Substantia nigra (tissue), 51 donors: ENCODE measurements at places on chromosomes 3 and 15.
A peak's percentile ranks its signal among the peaks of the same experiment; 100 is the strongest.

DNA sequence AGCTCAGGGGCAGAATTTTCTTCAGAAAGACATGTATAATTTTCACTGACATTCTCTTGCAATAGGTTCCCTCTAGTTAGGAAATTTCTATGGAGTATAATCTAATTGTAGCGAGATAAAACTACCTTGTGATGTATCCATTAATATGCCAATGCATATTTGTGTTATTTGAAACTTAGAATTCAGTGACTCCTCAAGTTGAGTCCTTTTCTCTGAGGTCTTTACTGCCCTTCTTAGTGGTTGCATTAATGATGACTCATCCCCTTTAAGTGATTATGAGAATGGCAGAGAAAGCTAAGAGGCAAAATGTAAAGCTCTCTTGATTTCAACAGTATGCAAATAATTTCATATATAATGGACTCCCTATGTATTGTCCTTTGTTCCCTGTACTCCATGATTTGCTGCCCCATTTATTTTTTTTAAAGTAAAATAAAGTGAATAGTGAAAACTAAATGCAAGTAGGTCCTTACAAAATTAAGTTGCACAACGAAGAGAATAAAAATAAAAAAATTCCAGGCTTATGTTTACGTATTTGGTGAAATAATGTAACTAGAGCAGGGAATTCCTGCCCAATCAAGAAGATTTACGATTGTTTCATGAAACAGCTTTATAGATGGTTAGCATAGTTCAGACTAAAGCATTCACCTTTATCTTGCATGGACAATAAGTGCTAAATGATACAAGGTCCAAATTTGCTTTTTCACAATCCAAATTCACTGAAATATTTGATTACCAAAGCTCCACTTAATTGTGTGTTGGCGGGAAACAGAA, 78.1 kb downstream of the ZPLD1 start:
- DNase-seq: no peak

DNA sequence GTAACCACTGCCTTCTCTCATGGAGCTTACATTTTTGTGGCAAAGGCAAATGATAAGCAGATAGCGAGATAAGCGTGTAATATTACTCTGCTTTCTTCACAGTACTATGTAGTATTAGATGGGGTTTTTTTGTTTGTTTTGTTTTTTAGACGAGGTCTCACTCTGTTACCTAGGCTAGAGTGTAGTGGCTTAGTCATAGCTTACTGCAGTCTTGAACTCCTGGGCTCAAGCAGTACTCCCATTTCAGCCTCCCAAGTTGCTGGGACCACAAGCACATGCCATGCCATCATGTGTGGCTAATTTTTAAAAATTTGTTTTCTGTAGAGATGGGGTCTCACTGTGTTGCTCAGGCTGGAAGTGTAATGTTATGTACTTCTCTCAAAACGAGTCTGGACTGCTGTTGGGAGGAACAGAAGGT, 22.9 kb downstream of the MBNL1 start:
- no peak for DNase-seq

DNA sequence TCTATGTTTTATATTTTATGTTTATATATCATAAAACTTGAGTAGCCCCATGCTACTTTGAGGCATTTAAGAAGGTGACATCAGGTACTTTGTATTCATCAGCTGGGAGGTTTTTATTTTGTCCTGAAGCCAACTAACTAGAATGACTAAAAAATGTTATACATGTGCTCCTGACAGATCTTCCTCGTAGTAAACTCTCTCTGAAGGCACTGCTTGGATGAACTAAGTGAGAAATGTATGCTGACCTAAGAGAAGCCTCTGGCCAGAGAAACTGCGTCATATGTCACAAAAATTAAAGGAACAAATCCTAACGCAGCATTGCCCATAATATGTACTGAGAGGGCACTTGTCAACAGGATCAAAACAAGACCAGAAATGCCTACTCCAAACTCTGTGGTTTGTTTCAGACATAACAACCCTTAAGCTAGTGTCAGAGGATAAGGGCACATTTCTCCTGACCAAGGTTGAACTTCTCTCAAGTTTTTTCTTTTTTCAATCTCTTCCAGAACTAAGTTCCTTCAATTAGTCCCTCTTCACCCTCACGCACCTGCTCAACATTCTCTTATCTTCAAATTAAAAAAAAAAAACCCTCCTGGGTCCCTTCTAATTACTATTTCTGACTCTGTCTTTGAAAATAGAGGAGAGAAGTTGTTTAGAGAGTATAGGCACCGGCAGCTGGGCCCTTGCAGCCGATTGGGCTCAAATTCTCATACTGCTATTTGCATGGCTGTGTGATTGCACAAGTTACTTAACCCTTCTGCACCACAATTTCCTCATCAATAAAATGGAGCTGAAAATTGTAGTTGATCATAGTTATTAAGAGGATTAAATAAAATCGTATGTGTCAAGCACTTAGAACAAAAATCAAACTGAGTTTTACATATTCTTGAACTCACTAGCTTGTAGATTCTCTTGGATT, 159.0 kb downstream of the FRMD5 start:
- DNase-seq: no peak

- DNase-seq: no peak
Observed at GRCh38 chr3:158532099-158532734, 38.8 kb upstream of the MLF1 start.

- DNase-seq: no peak
Observed at GRCh38 chr3:196159952-196160804, 51.0 kb downstream of the ZDHHC19 start.

GRCh38 chr3:136149667-136150066, 46.5 kb downstream of the MSL2 start:
- no peak for DNase-seq

- DNase-seq: no peak
Observed at GRCh38 chr15:41543521-41543870, 561 bp downstream of the RPAP1 start.

GRCh38 chr15:30990036-30990435, 1.4 kb downstream of the MTMR10 start:
- peak; percentile 48 for DNase-seq

DNA sequence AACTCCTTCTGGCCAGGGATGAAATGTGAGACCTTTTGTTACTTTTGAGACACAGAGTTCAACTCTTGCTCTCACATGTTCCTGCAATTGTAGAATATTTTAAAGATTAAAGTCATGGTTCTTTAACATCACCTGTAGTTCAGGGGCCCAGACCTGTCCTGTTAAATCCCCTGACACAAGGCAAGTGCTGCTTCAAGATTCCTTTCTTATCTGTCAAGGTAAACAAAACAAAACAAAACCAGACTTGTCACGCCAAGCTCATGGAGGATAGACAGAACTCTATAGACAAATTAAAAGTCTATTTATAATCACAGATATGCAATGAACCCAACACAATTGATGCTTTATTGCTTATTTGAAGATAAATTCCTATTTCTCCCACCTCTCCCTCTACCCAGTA, 48.6 kb upstream of the NEDD4 start:
- no peak for DNase-seq

GRCh38 chr3:175879417-175879816, 1020.3 kb downstream of the NAALADL2 start:
- no peak for DNase-seq

DNA sequence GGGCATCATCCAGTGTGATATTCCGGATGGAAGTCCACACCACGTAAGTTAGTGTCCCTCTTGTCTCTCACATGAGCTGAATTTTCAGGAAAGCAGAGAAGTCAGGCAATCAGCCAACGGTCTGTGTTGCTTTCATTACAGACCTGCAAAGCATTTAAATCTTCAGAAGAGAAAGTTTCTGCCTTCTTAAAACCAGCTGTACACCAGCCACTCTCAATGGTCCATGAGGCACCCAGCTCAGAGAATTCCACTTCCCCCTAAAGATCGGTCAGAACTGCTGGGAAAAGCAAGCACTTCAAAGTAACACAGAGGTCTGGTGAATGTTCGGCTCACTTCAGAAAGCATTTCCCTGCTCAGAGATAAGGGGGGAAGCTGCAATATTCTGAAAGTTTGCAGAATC, 903.7 kb downstream of the EPHA3 start:
- DNase-seq: no peak

- no peak for DNase-seq
Observed at GRCh38 chr3:79960594-79960993, 192.8 kb upstream of the ROBO1 start.

- no peak for DNase-seq
Observed at GRCh38 chr3:71160785-71161546, 422.6 kb downstream of the FOXP1 start.

DNA sequence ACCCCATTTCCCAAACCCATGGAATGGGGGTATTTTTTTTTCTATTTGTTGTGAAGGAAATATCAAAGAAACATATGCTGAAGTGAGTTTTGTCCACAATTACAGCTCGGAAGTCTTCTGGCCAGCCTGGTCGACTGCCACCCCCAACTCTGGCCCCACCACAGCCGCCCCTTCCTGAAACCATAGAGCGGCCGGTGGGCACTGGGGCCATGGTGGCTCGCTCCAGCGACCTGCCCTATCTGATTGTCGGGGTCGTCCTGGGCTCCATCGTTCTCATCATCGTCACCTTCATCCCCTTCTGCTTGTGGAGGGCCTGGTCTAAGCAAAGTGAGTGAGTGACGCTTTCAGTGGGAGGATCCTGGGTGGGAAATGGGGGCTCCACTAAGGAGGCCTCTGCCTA, 71.9 kb downstream of the BOC start:
- no peak for DNase-seq

GRCh38 chr3:193621127-193621526, 28.1 kb downstream of the OPA1 start:
- DNase-seq: no peak

GRCh38 chr3:127654374-127654773, 18.4 kb upstream of the ABTB1 start:
- no peak for DNase-seq

DNA sequence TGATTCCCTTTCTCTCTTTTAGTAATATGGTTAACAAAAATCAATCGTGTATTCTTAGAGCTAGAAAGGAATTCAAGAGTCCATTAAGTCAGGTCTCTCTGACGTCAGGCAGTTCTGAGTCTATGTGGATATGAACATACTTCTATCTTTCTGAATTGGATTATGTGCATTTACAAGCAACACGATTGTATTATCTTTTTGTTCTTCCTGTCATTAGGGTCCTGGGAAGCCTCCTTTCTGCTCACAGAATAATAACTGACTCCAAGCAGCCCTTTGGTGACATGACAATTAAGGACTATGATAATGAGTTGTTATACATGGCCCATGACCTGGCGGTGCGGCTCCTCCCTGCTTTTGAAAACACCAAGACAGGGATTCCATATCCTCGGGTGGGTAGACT, 14.0 kb downstream of the EDEM1 start:
- no peak for DNase-seq

GRCh38 chr15:52438047-52438446, 90.6 kb downstream of the MYO5A start:
- no peak for DNase-seq

DNA sequence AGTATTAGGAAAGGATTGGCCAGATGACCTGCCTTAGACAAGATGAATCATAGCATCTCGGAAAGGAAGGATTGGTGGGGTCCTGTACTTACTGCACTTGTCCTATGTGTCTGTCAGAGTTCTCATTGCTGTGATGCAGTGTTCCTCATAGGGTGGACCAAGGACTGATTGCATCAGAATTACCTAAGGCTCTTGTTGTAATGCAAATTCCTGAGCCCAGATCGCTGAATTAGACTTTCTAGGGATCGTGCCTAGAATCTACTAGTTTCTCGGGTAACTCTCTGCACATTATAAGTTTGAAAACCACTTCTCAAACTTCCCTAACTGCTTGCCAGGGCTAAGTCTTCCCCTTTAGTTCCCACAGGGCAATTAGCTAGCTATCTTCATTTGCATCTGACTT, 74.9 kb upstream of the SKOR1 start:
- DNase-seq: no peak

DNA sequence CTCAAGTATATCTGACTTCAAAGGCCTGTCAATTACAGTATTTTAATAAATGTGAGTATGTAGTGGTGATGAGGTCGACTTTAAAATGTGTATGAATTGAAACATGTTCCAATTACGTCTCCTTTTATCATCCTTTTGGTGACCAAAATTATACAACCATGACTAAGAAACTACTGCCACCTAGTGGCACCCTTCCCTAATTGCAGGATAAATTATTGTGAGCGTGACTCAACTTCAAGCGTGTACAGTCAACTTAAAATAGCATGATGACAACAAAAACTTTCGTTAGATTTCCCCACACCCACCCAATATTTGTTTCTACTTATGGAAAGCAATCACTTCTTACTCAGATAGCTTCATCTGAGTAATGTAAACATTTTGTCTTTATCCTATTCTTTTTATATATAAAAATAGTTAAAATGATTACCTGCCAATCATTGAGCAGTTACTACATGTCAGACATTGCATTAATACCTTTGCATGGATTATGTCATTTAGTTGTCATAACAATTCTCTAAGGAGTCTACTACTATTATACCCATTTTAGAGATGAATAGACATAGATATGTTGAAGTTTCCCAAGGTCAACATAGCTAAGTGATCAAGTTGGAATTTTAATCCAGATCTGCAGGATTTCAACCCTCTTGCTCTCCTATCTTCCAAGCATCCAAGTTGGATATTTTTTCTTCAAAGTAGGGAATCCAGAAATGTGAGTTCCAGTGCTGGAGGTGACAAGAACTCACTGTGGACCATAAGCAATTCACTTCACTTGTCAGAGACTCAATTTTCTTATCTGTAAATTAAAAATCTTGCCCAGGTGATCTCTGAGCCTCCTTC, 106.0 kb downstream of the MEX3B start:
- DNase-seq: no peak

- DNase-seq: no peak
Observed at GRCh38 chr3:36379872-36380220, 458 bp upstream of the STAC start.

- DNase-seq: no peak
Observed at GRCh38 chr3:186362537-186362842, 456 bp upstream of the DGKG start.

- no peak for DNase-seq
Observed at GRCh38 chr3:37093481-37093880, 80.9 kb downstream of the LRRFIP2 start.

- DNase-seq: no peak
Observed at GRCh38 chr3:179147514-179147872, 664 bp upstream of the PIK3CA start.

- no peak for DNase-seq
Observed at GRCh38 chr3:155010416-155010815, 69.7 kb upstream of the MME start.

- DNase-seq: no peak
Observed at GRCh38 chr3:125632597-125632996, 37.3 kb upstream of the OSBPL11 start.

GRCh38 chr3:195808741-195809290, 2.9 kb downstream of the MUC4 start:
- no peak for DNase-seq

GRCh38 chr3:134618478-134619300, 32.1 kb downstream of the KY start:
- no peak for DNase-seq

GRCh38 chr3:99825004-99825640, 7.5 kb downstream of the CMSS1 start:
- DNase-seq: no peak

DNA sequence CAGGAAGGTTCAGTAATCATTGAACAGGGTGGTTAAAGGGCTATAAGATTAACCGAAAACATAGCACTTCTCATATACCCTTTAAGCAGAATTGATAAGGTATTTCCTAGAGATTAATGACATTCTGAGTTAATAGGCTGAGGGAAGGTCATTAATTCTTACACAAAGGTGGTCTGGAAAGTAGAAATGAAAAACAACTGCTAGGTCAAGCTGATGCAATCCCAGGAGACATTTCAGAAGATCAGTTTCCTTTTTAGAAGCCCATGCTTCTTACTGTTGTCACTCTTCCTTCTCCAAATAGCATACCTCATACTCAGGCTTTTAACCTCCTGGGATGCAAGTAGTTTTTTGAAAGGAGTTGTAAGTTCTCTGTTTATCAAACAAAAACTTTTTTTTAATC, 8.8 kb downstream of the FILIP1L start:
- no peak for DNase-seq

- peak; percentile 45 for DNase-seq
Observed at GRCh38 chr3:71580636-71581456, 2.7 kb downstream of the FOXP1 start.
